ENCODE measurements at places on chromosomes 7 and 10. TPM values are rescaled to one million over a fixed set of nuclear protein-coding genes. Genes with fewer than 3 reads are reported as not detected.

GRCh38 chr7:105911961-105912575, 35.7 kb upstream of the ATXN7L1 start:
- H3K27me3 ChIP-seq: no peaks in the 10 kb centered on the region
- H3K36me3 ChIP-seq: no peaks in the 10 kb centered on the region
- no peaks in the 10 kb centered on the region for H3K4me1 ChIP-seq
- H3K27ac ChIP-seq: no peak overlapping the region
- H3K4me3 ChIP-seq: no peak overlapping the region
- DNase-seq: no peak

- no peak overlapping the region for H3K27ac ChIP-seq
- H3K36me3 ChIP-seq: no peaks in the 10 kb centered on the region
- H3K4me3 ChIP-seq: no peak overlapping the region
- H3K4me1 ChIP-seq: no peaks in the 10 kb centered on the region
- no peaks in the 10 kb centered on the region for H3K27me3 ChIP-seq
- DNase-seq: no peak
These were observed 15.5 kb upstream of the JAZF1 start for GRCh38 chr7:28195910-28196620.

DNA sequence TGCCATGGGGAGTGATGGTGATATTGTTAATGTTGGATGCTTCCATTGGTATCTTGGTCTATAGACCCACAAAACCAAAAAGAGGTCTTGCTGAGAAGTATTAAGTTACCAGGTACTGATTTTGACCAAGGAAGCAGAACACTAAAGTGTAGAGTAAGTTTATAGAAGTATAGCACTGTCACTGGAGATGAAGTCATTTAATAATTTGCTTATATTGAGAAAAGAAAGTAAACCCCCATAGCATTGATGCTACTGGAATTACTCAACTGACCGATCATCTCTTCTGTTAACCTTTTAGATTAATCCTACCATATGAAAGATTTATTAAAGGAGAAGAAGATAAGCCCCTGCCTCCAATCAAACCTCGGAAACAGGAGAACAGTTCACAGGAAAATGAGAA, 183.2 kb downstream of the RTKN2 start:
- no peak overlapping the region for H3K27ac ChIP-seq
- no peaks in the 10 kb centered on the region for H3K27me3 ChIP-seq
- H3K4me1 ChIP-seq: peaks cover 49% of the 10 kb centered on the region
- peaks cover 38% of the 10 kb centered on the region for H3K36me3 ChIP-seq
- DNase-seq: no peak

GRCh38 chr7:77415476-77415822, 700 bp downstream of the GSAP start:
- peaks cover 4% of the 10 kb centered on the region for H3K27me3 ChIP-seq
- no peaks in the 10 kb centered on the region for H3K36me3 ChIP-seq
- H3K27ac ChIP-seq: peak overlapping the region; percentile 97
- DNase-seq: no peak

- H3K36me3 ChIP-seq: no peaks in the 10 kb centered on the region
- H3K4me3 ChIP-seq: no peak overlapping the region
- H3K4me1 ChIP-seq: peaks cover 3% of the 10 kb centered on the region
- no peaks in the 10 kb centered on the region for H3K27me3 ChIP-seq
These were observed 9.1 kb downstream of the MDFIC start for GRCh38 chr7:114930829-114931655.

- no peak for DNase-seq
- no peak overlapping the region for H3K4me3 ChIP-seq
- H3K27me3 ChIP-seq: no peaks in the 10 kb centered on the region
- H3K4me1 ChIP-seq: no peaks in the 10 kb centered on the region
These were observed 46.8 kb downstream of the PDE1C start for GRCh38 chr7:32023376-32023775.

DNA sequence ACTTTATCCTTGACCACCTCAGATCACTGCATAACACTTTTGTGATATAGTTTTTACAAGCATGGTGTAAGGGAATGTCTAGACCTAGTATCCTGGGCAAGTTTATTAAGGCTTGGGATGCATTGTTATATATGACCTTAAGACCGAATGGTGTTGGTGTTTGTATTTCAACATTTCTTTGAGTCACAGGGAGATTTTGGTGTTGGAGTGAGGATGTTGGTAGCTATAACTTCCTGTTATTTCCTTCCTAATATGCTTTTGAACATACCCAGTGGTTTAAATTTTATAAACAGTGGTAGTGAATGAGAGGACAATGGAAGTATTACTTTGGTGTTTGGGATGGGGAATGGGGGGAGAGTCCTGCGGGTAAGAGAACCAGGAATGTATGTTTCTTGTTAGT, 2.6 kb downstream of the EXOC4 start:
- DNase-seq: no peak
- H3K4me1 ChIP-seq: peaks cover 8% of the 10 kb centered on the region
- H3K4me3 ChIP-seq: no peak overlapping the region
- H3K27me3 ChIP-seq: no peaks in the 10 kb centered on the region
- no peaks in the 10 kb centered on the region for H3K36me3 ChIP-seq

CCL24 gene
- 4.8 TPM for total RNA-seq

CFAP70 gene
- 17.2 TPM for total RNA-seq
